ENCODE measurements at places on chromosomes 2 and 18.

DNA sequence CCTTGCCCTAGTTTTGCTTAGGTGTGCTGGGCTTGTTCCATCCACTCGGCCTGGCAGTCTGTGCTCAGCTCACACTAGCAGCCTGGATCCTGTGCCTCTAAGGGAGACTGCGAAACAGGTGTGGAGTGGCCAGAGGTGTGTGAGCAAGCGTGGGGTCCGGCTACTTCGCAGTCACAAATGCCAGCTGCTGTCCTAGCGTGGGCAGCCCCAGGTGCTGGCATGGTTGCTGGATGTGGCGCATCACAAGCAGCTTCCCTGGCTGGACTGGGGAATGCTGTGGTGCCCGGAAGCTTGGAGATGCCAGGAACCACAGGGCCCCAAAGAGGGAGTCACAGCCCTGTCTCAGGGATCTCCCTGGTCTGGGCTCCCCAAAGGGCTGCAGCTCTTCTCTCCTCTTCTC lies 119.0 kb upstream of the TMEFF2 start:
- no peak for DNase-seq

GRCh38 chr18:61435064-61435652 lies 101.9 kb downstream of the CDH20 start:
- no peak for DNase-seq

GRCh38 chr2:3126911-3127621 lies 250.6 kb downstream of the EIPR1 start:
- no peak for DNase-seq

DNA sequence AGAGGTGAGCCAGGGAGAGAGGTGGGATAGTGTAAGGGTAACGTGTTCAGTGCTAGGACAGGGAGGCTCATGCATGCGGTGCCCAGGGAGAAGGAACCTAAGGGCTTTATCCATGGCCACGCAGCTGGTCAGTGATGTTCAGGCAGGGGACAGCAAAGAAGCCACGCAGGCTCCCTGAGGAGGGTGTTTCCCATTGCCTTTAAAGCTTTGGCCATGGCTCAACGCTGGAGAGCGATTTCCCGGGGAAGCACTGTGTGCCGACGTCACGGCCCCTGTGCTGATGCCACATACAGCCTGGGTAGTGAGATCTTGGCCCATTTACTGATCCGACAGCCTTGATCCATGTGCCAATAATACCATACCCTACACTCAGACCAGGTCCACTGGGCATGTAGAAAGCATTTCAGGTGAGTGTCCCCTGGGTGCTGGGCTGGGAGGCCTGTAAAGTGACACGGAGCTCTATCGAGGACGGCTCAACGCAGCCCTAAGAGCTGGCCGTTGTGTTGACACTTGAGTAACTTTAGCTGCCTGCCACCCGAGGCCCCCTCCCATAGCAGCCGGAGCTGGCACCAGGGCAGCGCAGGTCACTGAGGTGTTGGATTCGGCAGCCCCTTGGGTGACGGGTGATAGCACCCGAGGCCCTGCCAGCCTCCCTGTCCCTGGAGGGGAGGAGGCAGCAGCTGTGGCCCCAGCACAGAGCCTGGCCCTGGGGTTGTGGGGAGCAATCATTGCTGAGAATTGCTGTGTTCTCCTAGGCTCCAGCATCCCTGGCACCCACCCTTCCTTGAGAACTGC lies 41.4 kb downstream of the PDIA6 start:
- no peak for DNase-seq

- no peak for DNase-seq
Measured at GRCh38 chr2:138180692-138181386, 216.6 kb downstream of the HNMT start.

- DNase-seq, result no peak
Measured at GRCh38 chr2:26064846-26065245, 31.0 kb downstream of the RAB10 start.

DNA sequence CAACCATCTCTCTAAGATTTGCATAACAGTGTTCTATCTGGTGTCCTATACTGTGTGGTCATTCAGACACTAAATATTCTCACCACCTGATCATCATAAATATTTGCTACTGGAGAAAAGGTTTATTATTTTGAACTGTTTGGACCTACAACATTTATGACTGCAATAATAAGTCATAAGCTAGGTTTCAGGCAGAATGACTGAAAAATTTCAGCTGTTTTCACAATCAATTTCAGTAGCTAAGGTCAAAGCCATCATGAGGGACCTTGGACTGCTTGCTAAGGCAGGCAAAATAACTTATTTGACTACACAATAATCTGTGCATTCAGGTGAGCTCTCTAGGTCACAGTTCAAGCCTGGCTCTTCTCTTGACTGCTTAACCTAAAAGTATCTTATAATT lies 425.5 kb upstream of the CDH2 start:
- no peak for DNase-seq
